Activated effector memory CD4-positive, alpha-beta T cell treated with anti-CD3 and anti-CD28 coated beads, Interleukin-2, amount 50 U/mL, for 16 hours (primary cell): ENCODE measurements at places on chromosomes 2 and 18.

DNA sequence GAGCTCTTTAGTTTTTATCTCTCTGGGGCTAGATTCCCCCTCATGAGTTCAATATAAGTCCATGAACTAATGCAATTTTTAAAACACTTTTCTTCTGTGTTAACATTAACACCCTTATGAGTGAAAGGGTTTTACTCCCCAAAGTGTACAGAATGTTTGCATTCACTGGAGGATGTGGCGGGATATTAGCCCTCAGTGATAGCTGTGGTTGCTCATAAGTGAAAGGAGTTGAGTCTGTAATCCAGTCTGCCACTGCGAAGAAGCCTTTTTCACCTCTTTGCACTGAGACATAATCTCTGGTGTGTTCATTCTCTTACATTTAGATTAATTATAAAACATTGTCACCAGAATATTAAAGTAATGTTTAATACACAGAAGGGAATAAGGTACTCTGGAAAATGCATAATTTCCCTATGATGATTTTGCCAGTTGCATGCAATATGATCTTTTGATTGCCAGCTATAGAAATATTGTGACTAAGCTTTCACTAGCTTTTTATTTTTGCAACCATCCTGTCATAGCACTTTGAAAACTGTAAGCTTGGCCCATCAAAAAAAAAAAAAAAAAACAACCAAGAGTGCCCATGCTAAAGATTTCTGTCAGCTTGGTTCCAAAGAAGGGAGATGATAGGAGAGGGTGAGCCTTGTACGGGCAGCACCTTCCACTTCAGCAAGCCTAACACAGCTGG is 113.2 kb downstream of the BCL11A start:
- DNase-seq = no peak

DNA sequence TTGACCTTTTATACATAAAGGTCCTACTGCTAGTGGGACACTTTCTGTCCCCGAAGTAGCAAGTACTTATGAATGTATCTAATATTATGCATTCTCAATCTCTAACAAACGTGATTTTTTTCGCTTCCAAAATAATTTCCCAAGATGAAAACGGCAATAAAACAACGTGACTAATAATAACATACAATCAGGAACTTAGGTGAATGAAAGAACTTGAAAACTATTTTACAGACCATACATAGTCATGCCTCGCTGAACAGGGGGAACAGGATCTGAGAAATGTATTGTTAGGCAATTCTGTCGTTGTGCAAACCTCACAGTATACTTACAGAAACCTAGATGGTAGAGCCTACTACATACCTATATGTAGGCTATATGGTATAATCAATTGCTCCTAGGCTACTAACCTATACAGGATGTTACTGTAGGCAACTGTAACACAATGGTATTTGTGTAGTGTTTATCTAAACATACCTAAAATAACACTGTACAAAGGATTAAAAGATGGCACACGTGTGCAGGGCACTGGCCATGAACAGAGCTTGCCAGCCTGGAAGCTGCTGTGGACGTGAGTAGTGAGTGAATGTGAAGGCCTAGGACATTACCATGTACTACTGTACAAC is 2.5 kb downstream of the RTN4 start:
- no peak for DNase-seq

GRCh38 chr2:96423291-96423690 is 81.9 kb downstream of the NEURL3 start:
- DNase-seq = no peak

DNA sequence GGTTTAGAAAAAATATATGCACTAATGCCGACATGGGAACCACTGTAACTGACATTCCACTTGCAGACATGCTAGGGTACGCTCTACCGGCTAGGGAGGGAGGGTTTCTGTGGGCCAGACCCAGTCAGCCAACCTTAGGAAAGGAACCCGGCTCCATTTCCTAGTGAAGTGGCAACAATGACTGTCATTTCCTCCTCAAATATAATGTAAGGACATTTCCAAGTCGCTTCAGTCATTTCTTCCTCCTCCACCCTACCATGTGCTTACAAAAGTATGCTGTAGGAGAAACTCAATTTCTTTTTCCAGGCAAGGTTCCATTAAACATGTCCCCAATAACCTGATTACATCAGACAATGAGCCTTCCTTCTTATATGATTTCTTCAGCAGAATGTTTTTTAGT is 64.3 kb upstream of the PSMD14 start:
- peak; percentile 65 for DNase-seq

DNA sequence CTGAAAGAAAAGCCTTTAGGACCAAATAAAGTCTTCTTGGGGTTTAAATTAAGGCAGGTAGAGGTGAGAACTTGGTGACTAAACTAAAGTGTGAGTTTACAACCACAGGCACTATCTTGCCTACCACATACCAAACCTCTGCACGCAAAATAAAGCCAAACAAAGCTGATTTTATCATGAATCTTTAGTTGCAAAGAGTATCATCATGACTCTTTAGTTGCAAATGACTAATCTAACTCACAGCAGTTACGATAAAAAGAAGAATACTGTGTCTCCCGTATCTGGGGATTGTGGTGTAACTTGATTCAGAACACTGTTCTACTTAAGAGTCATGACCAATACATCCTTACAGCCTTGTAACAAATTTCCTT is 11.2 kb downstream of the CFAP210 start:
- no peak for DNase-seq

DNA sequence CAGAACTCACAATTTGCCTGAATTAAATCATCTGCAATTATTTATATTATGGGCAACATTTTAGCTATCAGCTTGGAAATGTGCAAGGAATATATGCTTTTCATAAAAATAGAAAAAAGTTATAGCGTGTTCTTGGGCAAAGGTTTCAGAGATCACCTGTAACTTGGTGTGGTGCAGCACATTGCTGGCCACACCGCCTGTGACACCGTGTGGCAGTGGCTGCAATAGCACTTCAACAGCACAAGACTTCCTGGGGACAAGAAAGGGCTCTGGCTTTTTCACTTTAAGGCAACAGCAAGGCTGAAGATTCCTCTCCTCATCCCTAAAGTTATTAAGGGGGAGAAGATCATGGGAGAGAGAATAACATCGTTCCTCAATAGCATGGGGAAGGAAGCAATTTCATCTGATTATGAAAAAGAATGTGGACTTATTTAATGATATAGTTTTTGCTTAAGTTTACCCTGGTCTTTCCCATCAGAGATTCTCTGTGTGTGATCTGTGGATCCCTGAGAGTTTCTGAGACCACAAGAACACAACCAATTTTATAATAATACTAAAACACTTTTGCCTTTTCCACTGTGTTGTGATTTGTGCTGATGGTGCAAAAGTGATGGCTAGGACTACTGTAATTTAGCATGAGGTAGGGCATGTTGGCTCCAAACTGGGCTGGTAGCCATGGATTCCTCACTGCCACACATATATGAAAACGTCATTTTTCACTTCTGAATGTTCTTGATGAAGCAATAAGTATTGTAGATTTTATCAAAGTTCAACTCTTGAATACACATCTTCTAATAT is 15.0 kb upstream of the SERPINB3 start:
- no peak for DNase-seq

- DNase-seq = no peak
Observed at GRCh38 chr18:63192126-63192884, 127.3 kb downstream of the BCL2 start.

GRCh38 chr2:62704654-62705006 is 883 bp upstream of the EHBP1 start:
- DNase-seq = no peak

- no peak for DNase-seq
Observed at GRCh38 chr2:53572696-53573095, 194.9 kb upstream of the CHAC2 start.

- DNase-seq = no peak
Observed at GRCh38 chr2:65917986-65918385, 485.6 kb upstream of the SPRED2 start.

DNA sequence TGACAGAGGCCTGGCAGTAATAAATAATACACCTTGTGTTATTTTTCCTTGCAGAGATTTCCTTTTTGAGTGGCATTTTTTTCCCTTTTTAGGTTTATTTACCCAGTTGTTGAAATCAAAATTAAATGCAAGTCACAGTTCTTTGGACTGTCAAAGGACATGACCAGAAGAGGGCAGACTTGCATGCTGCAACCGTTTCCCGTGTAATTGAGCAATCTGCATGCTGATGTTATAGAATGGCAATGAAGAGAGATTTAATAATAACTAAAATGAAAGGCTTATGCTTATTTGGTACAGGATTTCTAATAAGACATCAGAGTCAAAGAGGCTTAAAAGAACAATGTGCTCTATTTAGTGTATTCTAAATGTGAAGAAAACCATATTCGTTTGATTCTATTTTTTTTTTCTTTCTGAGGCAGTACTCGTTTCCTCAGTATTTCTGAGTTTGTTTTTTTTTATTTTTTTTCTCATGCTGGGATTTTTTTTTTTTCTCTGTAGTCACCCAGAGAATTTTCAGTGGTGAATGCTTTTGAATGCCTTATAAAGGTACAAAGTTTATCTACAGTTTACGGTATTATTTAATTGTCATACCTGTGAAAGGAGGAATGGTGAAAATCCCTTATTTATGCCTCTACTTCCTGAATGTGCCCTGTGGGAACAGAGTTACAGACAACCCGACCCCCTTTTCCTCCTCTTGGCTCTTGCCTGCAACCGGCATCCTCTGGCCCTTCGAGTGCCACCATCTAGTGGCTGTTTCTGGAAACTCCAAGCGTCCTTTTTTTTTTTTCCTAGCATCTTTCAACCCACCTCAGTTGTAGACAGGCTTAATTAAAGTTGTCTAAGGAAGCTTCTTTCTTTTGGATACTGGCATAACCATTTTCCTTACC is 368.5 kb downstream of the LRRTM1 start:
- no peak for DNase-seq

GRCh38 chr2:37623971-37624900 is 47.2 kb downstream of the CDC42EP3 start:
- DNase-seq = no peak

DNA sequence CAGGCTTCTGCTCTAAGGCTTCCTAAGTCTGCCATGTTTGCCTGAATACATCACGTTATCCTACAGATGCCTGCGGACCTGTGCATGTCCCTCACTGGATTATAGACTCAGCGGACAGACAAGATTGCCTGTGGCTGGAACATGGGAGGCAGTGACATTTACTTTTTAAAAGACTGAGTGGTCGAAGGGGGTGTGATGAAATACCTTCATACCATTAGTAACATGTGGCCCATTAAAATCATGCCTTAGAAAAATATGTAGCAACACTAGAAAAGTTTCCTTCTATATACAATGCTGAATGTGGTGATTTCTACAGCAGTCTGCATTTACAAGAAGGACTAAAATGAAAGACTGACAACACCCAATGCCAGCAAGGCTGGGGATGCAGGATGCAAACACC is 154.4 kb downstream of the ASB1 start:
- DNase-seq = no peak

GRCh38 chr2:240917684-240918257 is 11.6 kb downstream of the CROCC2 start:
- DNase-seq = peak; percentile 59

DNA sequence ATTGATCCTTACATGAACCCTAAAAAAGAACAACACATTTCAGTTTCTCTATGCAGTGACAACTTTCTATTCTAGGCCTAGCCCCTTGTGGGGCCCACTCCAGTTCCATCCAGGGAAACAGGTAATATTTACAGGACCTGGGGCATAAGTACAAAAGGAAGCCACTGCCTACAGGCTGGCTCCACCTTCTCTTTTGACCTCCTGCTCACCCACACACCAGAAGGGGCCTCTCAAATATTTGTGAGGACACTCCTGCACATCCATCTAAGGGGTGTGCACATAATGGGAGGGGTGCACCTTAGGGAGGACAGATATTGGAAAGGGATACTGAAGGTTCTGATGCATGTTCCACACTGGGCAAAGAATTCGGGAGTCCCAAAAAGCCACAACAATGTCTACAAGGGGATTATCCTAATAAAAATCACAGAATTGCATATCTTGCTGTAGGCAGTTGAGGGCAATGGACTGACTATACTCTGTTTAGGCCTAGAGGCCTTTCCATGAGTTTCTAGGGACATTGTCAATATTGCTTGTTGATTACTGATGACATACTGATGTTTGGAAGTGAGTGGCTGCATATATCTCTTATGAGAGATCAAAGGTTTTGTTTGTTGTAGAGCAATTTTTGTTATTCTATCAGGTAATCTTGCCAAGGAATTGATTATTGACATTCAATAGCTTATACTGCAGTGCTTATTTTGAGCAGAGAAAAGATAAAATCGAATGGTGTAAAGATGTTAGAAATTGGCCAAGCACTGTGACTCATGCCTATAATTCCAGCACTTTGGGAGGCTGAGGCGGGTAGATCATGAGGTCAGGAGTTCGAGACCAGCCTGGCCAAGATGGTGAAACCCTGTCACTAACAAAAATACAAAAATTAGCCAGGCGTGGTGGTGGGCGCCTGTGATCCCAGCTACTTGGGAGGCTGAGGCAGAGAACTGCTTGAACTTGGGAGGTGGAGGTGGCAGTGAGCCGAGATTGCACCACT is 23.8 kb upstream of the HNRNPA3 start:
- DNase-seq = no peak

- DNase-seq = no peak
Observed at GRCh38 chr2:66830881-66831280, 396.0 kb downstream of the MEIS1 start.

DNA sequence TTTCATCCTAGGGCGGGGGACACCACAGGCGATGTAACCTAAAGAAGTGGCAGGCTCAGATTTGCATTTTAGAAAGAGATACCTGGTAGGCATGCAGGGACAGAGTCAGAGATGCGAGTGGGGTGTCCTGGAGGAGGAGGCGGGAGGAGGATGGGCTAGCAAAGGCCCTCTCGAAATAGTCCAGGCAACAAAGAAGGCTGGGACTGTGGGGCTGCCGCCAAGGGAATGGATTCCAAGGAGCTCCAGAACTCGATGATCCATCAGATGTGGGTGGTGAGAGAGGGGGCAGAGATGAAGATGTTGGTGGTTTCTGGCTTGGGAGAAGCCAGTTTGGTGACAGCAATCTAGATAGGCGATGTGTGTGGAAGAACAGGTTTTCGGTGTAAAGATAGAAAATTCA is 12.5 kb upstream of the INPP5D start:
- peak; percentile 48 for DNase-seq

GRCh38 chr2:168784993-168785392 is 17.4 kb upstream of the NOSTRIN start:
- DNase-seq = no peak

DNA sequence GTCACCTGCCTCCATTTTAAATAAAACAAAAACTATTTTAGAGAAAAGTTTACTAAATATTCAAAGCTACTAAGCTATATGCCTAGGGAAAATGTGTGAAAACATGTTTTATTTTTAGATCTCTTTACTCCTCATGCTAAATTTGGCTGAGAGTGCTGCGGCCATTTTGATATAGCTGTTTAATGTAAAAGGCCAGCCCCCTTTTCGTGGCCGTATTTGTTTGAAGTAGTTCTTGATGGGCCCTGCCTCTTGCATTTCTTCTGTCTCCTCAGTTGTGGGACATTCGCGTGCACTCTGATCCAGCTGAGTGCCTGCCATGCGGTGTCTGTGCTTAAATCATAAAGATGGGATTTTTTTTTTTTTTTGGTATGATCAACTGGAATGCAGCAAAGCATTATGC is 64.0 kb downstream of the ZNF407 start:
- no peak for DNase-seq
